ENCODE measurements at places on chromosomes 6 and 20.

DNA sequence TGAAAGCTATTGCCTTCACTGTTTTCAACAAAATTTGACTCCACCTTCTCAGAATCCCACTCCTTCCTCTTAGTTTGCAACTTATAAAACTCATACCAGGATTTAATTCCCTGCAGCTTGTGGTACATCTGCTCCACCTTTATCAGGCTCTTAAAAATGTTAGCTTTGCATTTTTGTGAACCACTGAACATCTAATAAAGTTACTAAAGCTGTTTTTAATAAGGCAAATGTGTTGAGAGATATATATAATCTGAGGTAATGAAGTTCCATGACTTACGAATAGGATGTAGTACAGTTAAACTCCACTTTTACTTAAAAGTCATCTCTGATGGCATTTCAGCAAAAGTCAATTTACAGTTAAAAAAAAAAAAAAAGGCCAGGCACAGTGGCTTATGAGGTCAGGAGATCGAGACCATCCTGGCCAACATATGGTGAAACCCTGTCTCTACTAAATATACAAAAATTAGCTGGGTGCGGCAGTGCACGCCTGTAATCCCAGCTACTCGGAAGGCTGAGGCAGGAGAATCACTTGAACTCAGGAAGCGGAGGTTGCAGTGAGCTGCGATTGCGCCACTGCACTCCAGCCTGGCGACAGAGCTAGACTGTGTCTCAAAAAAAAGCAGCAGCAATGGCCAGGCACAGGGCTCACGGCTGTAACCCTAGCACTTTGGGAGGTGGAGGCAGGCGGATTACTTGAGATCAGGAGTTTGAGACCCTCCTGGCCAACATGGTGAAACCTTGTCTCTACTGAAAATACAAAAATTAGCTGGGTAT is 106.2 kb downstream of the KIF13A start:
- no peak for DNase-seq

GRCh38 chr20:4195499-4195898 is 180.1 kb upstream of the RNF24 start:
- DNase-seq, result no peak

- peak; percentile 64 for DNase-seq
Measured at GRCh38 chr6:29631860-29632731, 887 bp downstream of the GABBR1 start.

- DNase-seq, result no peak
Measured at GRCh38 chr6:160110586-160111123, 11.0 kb upstream of the SLC22A1 start.

DNA sequence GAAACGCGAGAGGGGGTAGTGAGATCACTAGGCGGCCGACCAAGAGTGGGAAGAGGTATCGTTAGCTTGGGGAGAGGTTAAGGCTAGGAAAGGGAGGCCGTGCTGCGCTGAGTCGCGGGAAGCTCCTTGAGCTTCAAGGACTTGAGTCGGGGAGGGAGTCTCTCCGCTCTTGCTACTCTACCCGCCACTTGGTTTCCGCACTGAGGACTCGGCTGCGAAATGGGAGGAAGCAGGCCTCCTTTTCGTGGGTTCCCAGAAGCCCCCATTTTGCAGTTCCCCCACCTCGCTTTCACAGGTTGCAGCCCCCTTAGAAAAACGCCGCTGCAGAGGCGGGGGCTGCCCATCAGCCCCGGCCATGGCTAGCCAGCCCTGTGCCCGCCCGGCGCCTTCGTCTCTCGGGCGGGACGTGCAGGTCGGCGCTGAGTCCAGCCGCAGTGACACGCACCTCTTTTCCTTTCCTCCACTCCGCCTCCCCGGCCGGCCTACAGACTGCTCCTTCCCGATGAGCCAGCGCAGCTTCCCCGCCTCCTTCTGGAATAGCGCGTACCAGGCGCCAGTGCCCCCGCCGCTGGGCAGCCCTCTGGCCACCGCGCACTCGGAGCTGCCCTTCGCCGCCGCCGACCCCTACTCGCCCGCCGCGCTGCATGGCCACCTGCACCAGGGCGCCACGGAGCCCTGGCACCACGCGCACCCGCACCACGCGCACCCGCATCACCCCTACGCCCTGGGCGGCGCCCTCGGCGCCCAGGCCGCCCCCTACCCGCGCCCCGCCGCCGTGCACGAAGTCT is 4.9 kb downstream of the VGLL2 start:
- no peak for DNase-seq

Measured in activated T-cell treated with anti-CD3 and anti-CD28 coated beads, Interleukin-2, amount 50 U/mL, for 48 hours (primary cell).